ENCODE measurements at places on chromosomes 7 and 10.

- no peak for DNase-seq
These were observed 901.8 kb upstream of the ZWINT start for GRCh38 chr10:57262892-57263291.

GRCh38 chr7:102434039-102434486, 688 bp downstream of the ORAI2 start:
- DNase-seq: no peak

DNA sequence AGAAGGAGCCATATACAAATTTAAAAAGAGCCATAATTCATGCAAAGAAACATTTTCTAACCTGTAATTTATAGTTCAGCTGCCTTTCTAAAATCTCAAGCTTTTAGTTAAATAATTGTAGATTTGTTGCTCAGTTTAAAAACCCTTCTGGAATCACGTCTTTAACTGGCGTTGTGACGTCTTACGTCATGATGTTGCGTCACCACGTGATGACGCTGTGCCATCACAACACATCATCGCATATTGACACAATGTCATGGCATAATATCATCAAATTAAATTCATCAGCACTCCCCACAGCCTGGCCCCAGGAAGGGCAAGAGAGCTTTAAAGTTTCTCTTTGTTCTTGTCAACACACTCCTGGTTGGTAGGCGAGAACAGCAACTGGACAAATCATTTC, 194.8 kb downstream of the GRM8 start:
- no peak for DNase-seq

DNA sequence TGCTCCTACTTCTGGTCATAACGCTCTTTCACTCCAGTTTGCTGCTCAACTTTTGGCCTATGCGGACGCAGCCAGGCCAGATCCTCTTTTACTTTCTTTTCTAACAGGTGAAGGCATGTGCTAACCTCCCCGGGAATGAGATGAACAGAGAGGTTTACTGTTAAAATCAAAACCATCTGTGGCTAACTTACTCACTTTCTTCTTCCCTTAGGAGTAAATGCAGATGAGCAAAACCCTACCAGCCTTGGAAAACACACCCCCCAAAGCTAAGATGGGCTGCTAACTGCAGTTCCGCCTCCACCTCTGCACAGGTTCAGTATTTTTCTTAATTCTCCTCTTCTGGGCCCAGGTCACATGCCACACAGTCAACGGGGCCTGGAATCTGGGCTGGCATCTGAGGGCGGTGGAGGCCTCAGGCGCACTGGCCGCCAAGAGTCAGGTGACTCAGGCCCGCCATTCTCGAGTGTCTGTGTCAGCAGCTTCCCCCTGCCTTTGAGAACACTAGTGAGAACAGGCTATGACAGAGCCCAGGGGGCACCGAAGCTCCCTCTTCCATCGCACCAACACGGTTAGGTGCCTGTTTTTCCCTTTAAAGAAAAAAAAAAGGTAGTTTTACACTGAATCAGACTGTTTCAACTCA, 11.1 kb downstream of the FAM53B start:
- no peak for DNase-seq

DNA sequence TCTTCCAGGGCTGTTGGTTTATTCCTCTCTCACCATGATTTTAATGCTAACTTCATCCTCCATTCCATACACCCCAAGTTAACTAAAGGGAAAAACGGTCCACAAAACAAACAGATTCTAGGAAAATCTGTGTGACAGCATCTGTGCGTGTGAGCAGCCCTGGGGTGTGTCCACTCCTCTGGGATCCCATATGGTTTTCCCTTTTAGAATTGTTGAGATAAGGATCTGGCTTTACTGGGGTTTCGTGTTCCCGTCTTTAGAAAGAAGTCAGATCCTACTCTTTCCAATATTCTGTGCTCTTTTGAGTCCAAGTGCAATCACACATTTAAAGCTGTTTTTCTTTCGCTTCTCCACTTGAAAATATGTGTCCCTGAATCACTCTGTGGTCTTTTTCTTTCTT, 257.1 kb downstream of the KLF6 start:
- DNase-seq: no peak

- peak; percentile 77 for DNase-seq
These were observed 27.8 kb downstream of the NKX2-3 start for GRCh38 chr10:99560277-99561126.

GRCh38 chr7:104956753-104957450, 57.1 kb upstream of the KMT2E start:
- no peak for DNase-seq

GRCh38 chr7:1893036-1893435, 223.0 kb downstream of the ELFN1 start:
- no peak for DNase-seq

GRCh38 chr7:30164567-30164966, 29.8 kb downstream of the MTURN start:
- peak; percentile 54 for DNase-seq

DNA sequence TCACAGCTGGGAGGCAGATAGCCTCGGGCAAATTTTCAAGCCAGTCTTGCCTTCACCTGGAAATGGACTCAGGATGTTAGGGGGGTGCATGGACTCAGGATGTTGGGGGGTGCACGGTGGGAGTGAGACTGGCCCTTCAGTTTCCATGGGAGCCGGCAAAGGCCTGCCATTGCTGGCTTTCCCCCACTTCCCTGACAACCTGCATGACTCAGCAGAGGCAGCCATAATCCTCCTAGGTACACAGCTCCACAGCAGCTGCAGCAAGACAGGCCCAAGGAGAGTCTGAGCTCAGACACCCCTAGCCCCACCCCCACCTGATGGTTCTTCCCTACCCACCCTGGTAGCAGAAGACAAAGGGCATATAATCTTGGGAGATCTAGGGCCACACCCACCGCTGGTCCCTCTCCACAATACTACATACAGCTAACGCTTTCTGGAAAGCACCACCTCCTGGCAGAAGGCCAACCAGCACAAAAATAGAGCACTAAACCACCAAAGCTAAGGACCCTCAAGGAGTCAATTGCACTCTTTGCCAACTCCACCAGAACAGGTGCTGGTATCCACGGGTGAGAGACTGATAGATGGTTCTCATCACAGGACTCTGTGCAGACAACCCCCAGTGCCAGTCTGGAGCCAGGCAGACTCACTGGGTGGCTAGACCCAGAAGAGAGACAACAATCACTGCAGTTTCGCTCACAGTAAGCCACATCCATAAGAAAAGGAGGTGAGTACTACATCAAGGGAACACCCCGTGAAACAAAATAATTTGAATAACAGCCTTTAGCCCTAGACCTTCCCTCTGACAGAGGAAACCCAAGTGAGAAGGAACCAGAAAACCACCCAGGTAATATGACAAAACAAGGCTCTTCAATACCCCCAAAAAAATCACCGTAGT, 18.3 kb downstream of the C7orf25 start:
- no peak for DNase-seq

DNA sequence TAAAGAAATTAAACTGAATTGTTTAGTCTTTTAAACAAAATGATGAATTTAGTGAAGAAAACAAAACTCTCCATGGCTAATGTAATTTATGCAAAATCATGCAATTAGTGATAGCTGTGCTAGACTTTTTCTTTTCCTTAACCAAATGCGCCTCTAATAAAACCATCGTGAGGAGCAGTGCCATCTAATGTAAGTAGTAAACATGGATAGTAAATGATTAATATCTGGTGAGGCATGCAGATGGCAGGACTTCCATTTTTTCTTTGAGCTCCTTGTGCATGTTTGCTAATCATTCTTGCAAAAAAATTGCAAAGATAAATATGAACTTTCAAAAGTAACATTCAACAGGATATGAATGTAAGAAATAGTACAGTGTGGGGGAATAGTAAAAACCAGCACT, 2.3 kb downstream of the INSYN2A start:
- DNase-seq: no peak

GRCh38 chr10:17113889-17114540, 15.6 kb downstream of the CUBN start:
- DNase-seq: no peak

- DNase-seq: no peak
These were observed 17.1 kb downstream of the STEAP4 start for GRCh38 chr7:88289564-88290025.

DNA sequence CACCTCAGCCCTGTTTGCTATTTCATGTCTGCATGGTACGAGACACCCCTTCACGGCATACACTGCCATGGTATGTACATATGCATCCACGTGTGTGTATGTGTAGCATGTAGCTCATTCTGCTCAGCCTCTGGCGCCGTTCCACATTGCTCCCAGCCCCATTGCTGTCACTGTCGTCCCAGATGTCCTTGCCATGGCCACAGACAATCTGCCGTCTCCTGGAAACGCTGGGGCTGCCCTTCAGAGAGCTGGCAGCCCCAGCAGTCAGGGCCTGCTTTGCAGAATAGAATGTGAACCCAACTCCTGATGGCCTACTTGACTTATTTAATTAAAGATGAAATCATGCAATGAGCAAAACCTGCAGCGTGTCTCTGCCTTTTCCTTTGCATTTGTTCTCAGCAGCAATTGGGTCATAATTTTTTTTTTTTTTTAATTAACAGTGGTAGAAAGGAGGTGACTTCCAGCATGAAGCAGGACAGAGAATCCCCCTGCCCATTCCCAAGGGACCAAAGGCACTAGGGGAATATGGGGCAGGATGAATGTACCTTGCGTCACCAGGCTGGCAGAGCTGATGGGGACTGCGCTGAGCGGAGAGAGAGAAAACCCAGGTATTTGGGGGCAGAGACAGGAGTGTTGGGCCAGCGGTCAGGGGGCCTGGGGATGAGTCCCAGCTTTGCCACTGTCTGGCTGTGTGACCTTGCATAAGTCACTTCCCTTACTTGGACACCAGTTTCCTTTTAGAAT, 49.2 kb downstream of the CHST3 start:
- DNase-seq: no peak

- DNase-seq: no peak
These were observed 125.6 kb upstream of the STEAP4 start for GRCh38 chr7:88432301-88432700.

DNA sequence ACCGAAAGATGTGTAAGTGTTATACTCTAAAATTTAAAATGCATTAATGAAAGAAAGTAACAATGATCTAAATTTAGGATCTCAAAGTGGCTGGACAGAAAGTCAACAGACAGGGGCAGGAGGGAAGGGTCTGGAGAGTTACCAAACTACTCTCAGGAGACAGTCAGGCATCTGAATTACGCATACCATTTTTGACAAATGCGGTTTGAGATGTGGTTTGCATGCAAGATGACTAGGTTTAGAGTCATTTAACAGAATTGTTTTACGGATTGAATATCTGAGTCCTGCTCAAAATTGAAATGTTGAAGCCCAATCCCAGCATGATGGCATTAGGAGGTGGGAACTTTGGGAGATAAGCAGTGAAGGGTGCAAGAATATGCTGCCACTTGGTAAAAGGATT, 314.1 kb downstream of the WDR11 start:
- no peak for DNase-seq

GRCh38 chr10:123890756-123891143, 857 bp downstream of the CPXM2 start:
- DNase-seq: no peak

DNA sequence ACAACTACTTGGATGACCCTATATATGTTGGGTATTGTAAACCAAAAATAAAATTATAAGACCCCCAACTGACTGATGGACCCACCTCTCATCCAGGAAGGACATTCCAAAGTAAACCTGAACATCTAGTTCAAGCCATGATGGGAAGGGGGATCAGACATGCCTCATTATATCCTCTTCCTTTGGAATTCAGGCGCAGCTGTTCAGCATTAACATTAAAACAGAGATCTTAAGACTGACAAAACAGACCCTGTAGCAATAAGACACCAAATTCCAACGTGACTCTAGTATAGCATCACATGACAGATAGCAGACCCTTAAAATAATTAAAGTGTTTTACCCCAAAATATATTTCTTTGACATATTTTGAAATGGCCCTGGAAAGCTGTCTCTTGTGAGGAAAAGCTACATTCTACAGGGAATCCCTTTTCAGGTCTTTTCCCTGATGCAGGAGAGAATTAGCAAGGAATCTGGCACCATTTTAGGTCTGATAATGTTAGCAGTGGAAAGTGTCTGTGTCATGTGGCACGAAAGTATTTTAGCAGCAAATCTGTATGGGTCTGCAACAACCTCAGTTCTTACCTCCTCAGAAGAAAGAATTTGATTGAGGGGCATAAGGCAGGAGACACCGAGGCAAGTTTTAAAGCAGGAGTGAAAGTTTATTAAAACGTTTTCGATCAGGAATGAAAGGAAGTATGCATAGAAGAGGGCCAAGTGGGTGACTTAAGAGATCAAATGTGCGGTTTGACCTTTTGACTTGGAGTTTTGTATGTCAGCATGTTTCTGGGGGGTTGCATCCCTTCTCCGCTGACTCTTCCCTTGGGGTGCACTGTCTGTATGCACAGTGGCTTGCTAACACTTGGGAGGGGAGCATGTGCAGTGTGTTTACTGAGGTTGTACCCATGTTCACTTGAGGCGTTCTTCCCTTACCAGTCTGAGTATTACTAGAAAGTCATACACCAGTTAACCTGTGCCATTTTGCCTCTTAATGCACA, 236.6 kb upstream of the PPP1R3A start:
- DNase-seq: no peak

- DNase-seq: no peak
These were observed 127.5 kb downstream of the SNX10 start for GRCh38 chr7:26419198-26419597.

- DNase-seq: no peak
These were observed 133.4 kb upstream of the MKLN1 start for GRCh38 chr7:131194070-131194865.

GRCh38 chr7:77917500-77918262, 119.1 kb downstream of the PHTF2 start:
- no peak for DNase-seq

GRCh38 chr7:115066634-115067033, 144.7 kb downstream of the MDFIC start:
- no peak for DNase-seq

GRCh38 chr7:127886248-127886647, 145.0 kb downstream of the LRRC4 start:
- DNase-seq: no peak

GRCh38 chr10:92662848-92663247, 26.9 kb upstream of the HHEX start:
- no peak for DNase-seq

GRCh38 chr7:1931951-1932270, 261.8 kb downstream of the ELFN1 start:
- no peak for DNase-seq

GRCh38 chr7:95586951-95587301, 9.4 kb downstream of the PDK4 start:
- DNase-seq: no peak

DNA sequence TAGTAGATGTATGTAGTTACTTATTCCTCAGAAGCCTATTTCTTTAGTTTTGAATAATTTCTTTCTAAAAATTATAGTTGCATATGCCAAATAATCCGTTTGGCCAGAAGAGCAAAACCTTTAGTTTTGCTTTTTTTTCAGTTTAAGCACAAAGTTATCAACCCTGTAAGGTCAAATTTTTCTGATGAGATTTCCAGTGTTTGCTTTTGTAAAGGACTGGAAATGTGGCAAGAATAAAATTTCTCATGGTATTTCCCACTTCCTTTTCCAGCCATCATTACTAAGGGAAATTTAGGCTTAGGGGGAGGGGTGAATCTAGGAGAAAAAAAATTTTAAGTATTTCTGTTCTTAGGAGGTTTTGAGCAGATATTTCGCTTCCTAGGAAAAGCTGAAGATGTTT, 7.6 kb downstream of the CALD1 start:
- DNase-seq: no peak

Data from iPS-NIHi11 (cell line).